ENCODE measurements at places on chromosomes 1 and 21.

GRCh38 chr1:230332575-230333066 is 93.5 kb downstream of the PGBD5 start:
- DNase-seq = no peak

DNA sequence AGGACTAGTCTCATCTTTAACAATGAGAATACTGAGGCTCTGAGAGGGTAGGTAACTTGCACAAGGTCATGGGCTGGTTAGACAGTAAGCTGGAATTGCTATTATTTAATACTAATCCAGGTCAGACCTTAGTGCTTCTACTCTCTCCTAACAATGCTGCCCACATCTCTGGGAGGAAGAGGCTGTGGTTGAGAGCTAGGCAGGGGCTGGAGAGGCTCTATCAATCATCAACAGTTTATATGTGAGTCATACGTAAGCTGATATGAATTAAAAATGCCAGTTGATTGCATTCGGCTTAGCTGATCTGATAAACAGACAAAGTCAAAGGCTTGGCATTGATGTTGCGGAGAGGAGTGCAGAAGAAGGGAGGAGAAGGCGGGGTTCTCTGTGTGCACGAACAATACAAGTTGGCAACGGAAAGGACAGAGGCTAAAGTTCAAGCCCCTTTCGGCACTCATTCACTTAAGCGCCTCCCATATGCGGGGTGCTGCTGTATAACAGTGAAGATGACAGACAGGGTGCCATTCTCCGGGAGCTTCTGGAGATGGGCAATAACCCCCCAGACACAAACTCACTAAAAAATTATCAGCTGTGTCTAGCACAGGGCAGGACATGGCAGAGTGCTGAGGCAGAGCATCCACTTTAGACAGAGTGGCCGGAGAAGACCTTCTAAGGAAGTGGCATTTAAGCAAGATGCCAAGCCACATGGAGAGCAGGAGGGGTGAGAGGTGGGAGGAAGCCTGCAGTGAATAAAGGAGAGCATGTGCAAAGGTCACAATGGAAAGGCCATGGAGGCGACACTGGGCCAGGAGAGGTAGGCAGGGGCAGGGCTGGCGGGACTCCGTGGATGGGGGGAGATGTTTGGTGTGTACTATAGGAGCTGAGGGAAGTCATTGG is 195.2 kb downstream of the ZSCAN20 start:
- no peak for DNase-seq

DNA sequence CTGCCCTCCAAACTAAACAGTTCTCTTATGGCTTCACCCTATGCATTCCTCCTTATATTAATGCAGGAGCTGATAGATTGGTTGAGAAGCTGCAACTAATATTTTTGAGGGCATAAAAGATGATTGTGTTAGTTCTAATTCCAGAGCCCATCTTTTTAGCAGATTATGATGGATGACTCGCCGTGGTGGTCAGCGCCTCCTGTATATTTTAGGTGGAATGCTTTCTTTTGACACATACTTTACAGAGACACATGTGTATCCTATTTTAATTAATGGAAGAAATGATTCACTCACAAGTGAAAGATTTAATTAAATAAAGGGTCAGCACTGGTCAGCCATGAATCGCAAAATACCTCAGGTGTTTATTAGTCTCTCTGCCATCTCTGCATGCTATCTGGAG is 120.7 kb downstream of the TM2D1 start:
- no peak for DNase-seq

GRCh38 chr1:206793620-206794019 is 21.3 kb upstream of the IL10 start:
- DNase-seq = no peak

GRCh38 chr1:190169311-190170067 is 308.2 kb downstream of the BRINP3 start:
- no peak for DNase-seq

- DNase-seq = no peak
Measured at GRCh38 chr1:245406426-245406825, 251.6 kb downstream of the KIF26B start.

- no peak for DNase-seq
Measured at GRCh38 chr1:233340966-233341516, 13.5 kb downstream of the MAP3K21 start.

DNA sequence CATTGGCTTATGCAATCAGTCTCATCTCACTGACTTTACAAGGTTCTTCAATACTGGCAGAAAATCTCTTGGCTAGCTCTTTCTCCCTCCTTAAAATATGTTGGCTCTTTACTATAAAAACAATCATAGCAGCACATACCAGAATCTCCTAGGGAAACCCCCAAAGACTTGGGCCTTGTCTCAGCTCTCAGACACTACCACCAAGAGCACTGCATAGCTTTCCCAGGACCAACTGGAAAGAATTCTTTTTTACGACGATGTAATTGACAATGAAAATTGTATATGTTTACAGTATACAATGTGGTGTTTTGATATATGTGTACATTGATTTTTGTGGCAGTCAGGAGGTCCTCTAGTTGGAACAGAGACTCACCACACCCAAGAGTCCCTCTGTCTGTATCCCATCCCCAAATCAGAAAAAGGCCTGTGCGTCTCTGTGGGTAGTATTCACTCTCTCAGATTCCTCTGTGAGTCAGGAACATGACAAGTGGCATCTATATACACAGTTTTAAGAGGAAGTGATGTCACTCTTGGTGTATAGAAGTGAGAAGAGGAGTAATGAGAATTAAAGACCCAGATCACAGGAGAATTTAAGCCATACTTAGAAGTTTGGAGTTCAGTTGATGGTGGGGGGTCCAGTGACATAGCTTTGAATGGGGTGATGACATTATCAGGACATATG is 21.1 kb downstream of the SMAP2 start:
- DNase-seq = no peak

DNA sequence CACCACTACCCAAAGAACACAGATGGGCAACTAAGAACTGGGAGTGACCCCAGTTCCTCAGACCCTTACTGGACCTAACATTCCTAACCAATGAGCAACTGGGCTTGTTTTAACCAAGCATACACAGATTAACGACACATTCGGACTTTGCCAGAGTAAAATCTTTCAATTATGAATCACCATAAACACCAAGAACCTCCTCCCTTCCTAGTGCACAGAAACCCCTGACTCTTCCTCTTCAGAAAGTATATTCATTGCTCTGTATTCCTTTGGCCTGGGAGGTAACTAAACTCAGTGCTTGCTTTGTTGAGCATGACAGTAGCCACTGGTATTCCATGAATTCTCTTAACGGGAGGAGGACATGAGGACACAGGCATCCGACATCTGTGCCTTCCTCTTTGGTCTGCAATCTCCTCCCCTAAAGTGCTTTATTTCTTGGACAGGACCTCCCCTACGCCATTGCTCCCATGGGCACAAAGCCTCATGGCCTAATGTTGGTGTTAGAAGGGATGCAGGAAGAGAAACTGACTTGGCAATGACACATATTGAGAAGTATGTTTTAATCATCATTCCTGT is 42.7 kb downstream of the SEC16B start:
- no peak for DNase-seq

DNA sequence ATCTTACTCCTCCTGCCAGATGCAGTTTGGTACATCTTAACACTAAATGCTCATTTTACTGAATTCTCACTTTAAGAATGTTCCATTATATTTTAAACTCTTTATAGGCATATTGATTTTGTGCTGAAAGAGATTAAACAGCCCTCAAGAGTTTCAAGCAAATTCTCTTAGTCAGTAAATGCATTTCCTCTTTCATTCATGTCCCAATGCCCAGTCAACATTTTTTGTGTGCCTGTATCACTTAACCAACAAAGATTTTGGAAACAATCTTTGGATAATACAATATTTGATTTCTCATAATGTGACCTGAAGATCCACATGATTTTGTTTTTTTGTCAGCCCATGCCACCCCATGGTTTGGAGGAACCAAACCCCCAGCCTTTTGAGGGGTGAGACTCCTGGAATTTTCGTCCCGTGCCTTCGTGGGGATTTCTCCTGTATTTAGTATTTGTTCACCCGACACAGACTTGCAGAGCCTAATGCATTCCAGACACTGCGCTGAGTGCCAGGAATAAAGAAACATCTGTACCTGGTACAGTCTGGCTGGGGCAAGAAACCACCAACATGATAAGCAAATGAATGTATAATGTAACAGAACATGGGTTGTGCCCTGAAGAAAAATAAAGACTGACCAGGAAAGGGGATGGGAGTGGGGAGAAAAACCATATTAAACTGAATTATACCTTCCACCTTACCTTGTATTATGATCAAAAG is 47.1 kb upstream of the ETS2 start:
- DNase-seq = no peak

DNA sequence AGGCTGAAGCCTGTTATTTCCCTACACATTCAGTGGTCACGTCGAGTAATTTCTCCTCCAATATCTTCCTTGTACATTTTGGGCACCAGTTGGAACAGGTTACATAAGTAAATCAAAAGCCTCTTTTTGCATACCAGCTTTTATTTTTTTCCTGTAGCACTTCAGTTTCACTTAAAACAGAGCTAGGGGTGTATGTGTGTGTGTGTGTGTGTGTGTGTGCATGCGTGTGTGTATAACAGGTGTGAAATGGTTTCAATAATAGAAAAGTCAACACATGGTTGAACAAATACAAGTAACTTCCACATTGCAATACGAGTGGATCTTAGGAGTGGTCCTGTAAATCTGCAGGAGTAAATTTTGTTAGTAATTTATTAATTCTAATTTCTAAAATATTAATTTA is 3.0 kb upstream of the MAN1A2 start:
- no peak for DNase-seq

DNA sequence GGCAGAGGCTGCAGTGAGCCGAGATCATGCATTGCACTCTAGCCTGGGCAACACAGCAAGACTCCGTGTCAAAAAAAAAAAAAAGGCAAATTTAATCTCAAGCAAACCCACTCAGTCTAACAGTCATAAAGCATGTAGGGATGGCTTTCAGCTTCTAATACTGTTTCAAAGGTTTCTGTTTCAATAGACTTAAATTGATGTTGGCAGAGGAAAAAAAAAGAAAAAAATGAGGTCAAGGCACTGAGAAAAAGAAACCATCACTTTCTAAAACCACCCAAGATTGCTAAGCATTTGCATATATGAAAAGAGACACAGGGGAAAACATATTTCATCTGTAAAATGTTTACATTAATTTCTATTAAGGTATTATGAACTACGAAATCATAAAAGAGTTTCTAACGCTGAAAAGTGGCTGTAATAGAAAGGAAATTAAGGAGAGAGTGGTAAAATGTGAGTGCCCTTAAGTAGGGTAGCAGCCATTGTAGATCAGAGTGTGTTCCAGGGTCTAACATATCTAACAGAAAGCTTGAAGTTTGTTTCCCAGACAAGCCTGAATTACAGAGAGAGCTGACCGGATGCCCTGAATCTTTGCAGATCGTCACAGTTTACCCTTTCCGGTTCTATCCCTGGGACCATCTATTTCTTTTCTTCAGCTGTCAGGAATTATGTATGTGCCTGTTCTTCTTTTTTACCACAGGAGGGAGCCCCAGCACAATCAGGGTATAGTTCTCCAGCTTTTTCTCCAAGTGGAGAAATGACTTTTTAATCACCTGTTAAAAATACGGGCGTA is 70.0 kb downstream of the PLD5 start:
- peak; percentile 54 for DNase-seq

DNA sequence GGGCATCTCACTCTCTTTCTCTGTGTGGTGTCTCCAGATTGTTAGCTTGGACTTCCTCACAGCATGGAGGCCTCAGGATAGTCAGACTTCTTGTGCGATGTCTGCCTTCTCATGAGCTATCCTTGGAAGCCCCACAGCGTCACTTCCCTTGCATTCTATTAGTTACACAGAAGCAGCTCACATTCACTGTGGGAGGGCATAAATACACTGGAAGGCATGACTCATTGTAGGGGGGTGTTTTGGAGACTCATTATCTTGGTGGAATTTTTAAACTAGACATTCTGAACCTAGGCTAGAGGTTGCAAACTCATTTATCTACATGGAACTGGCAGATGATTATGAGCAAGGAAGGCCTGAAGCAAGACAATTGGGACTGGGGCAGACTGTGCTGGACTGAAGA is 21.4 kb upstream of the FASLG start:
- DNase-seq = no peak

DNA sequence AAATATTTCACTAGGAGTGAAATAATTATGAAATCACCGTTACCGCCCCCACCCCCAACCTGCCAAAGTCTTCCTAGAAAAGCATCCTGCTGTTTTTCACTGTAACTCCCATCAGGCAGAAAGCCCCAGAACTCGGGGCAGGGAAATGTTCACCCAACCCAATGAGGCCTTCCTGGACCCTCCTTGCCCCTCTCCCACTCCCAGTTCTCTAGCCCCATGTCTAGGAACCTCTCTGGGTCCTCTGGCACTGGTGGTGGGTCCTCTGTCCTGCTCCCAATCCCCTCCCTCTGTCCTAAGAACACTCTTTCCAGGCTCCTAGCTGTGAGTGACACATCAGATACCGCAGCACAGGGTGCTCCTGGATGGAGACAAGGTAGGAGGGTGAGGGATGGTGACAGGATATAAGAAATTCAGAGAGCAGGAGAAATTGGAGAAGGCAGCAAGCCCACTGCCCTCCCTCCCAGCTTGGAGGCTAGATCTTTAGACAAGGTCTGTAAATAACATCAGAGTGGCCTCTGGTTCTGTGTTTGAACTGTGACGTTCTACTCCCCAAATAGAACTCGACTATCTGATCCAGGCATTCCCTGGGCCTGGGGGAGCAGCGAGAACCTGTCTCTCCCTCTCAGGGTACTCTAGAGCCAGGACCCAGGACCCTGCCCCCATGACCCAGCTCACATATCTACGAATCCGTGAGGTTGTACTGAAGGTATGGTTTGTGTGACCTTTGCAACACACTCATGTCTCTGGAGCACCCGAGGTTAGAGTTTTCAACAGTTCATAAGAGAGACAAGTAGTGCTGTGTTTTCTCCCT is 23.3 kb upstream of the BTG2 start:
- DNase-seq = no peak

- no peak for DNase-seq
Measured at GRCh38 chr21:36700295-36700970, 1.5 kb downstream of the SIM2 start.

DNA sequence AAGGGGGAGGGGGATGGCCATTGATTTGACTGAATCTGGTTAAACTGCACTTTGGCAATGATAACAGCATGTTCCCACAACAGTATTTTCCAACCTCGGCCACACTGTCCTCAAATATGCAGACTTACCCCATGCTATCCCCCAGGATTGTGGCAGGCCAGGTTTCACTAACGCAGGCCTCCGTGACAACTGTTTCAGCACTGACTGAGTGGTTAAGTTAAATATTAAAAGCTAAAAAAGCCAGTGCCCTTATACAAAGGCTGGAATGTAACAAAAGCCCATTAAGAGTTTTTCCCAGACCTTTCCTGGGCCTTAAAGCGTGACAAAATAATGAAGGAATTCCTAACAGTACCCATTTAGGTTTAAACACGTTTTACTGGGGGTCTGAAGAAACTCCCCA is 202.9 kb downstream of the USP25 start:
- DNase-seq = no peak

GRCh38 chr1:231583376-231583775 is 43.2 kb upstream of the DISC1 start:
- DNase-seq = no peak

- no peak for DNase-seq
Measured at GRCh38 chr1:27405074-27405473, 12.7 kb downstream of the GPR3 start.

DNA sequence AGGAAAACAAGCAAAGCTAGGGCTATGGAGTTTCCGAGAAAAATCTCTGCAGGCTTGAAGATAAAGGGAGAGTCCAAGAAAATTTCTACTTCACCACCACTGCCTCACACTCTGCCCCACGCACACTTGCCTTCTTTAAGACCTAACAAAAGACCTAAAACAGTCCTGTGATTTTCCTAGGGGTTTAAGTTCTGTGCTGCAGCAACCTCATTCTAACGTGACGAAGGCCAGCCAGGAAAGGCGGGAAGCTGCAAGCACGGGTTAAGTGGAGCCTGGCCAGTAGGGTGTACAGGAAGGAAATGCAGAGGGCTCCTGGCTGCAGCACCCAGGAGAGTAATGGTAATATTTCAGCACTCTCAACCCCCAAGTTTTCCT is 1.5 kb downstream of the SPATA6 start:
- DNase-seq = peak; percentile 33
